ENCODE measurements at places on chromosomes 3 and 15. TPM values are rescaled to one million over a fixed set of nuclear protein-coding genes. Genes with fewer than 3 reads are reported as not detected.

GRCh38 chr3:173396191-173397041 is 1.1 kb upstream of the NLGN1 start:
- DNase-seq: peak; percentile 26

PPP2R3A gene
- total RNA-seq: 105 TPM

DNA sequence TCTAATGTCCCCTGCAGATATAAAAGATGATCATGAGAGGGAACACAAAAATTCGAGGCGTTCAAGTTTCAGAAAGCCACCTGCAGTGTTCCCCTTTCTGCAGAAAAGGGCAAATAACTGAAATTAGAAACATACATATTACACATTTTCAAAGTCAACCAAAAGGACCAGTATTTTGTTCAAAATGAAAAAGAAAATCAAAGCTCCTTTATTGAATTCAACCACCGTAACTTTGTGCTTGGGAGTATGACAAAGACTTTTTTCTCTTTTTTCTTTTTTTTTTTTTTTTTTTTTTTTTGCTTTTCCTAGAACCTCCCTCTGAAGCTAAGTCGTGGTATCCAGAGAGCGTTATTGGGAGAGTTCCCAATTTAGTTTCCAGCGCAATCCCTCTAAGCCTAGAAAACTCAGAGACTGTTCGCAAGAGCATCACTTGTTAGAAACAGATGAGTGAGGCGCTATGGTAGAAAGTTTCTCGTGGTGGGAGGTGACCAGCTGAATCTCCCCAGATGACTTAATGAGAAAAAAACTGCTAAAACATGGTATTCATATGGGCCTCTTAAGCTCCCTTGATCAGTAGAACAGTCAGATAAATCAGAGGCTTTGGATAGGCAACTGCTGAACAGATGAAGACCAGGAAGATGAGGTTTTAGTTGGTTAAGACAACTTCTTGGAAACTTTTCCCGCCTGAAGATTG is 77.4 kb downstream of the MB21D2 start:
- no peak for DNase-seq

GRCh38 chr3:18900994-18901393 is 247.3 kb upstream of the KCNH8 start:
- no peak for DNase-seq

OR5H14 gene
- not detected for total RNA-seq

- no peak for DNase-seq
Observed at GRCh38 chr3:24616110-24616829, 121.6 kb upstream of the THRB start.

- no peak for DNase-seq
Observed at GRCh38 chr15:48370460-48370859, 39.2 kb downstream of the DUT start.

- DNase-seq: no peak
Observed at GRCh38 chr3:124282751-124283651, 291.1 kb upstream of the ROPN1 start.

GREM1 gene
- 0.52 TPM for total RNA-seq

ABI3BP gene
- total RNA-seq: 23.4 TPM

GRCh38 chr15:51312166-51313073 is 26.0 kb downstream of the CYP19A1 start:
- DNase-seq: no peak

PRSS50 gene
- 0.10 TPM for total RNA-seq

DNA sequence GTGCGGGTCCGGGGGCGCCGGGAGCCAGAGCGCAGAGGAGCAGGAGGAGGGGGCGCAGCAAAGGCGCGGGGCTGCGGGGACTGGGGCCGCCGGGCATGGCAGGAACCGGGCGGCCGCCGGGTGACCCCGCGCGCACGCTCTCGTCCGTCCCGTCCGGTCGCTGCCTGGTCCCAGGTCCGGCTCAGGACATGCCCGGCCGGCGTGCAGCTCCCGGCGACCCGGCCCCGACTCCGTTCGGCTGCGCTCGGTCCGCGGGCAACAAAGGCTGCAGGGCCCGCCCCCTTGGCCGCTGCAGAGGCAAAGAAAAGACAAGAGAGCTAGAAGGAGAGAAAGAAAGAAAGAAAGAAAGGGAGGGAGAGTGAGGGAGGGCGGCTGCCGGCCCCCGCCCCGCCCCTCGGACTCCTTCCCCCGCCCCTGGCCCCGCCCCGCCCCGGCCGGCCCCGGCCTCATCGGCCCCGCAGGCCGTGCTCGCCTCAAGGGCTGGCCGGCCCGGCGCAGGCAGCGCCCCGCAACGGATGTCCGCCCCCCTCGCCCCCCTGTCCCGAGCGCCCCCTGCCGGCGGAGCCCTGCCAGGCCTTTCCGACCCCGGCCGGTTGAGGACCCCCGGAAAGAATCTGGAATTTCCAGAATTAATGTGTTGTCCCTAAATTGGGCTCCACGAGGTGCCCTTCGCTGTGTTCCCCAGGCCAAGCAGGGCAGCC is at the start of gene ADAMTS7:
Gene ADAMTS7, minus strand, starts transcription at position 341 of the 701 bp plus-strand sequence. Its CDS starts 244 bp downstream, at position 97.
- peak; percentile 91 for DNase-seq

CFAP161 gene
- 0.94 TPM for total RNA-seq

DNA sequence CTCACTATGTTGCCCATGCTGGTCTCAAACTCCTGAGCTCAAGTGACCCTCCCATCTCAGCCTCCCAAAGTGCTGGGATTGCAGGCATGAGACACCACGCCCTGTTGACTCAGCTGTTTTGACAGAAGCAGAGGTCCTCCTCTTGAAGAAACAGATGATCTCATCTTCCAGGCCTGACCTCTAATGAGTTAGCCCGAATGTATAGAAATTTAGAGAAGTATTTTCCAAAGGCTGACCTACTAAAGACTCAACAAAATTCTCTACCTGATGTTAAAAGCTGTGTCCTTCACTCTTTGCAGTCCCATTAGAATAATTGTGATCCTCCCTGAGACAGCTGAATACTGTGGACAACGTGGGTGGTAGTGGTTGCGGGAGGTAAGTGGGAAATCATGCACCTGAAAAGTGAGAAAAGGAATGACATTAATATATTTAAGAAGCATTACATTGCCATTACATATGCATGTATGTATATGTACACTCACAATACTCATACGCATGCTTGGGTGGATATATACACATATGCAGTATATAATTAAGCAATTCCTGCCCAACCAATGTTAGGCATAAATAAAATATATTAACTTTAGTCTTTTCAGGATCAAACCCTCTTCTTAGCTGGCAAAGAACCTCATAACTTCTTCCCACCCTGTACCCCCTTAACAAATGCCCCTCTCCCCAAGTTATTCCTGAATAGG is 204.6 kb upstream of the NR2F2 start:
- DNase-seq: no peak

DNA sequence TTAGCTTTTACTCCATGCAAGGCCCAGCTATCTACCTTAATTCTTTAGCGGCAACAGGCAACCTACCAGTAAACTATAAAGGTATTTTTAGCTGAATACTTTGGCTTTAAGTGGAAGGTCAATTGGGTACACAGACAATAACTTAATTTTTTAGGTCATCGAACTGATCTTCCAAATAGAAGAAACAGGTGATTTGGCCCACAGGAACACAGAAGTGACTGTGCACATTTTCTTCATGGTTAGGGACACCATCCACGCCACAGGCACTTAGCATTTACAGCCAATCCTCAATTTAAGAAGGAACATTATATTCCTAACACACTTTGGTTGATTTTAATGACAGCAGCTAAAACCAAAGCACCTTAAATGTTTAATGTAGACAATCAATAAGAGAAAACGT is 1.9 kb downstream of the ARPP19 start:
- DNase-seq: no peak

- DNase-seq: no peak
Observed at GRCh38 chr15:71567173-71567572, 243.2 kb upstream of the NR2E3 start.

GRCh38 chr3:36600404-36600803 is 163.9 kb downstream of the DCLK3 start:
- no peak for DNase-seq

GRCh38 chr3:71989165-71989564 is 204.2 kb upstream of the PROK2 start:
- DNase-seq: no peak

LINGO1 gene
- total RNA-seq: 1.7 TPM

- DNase-seq: no peak
Observed at GRCh38 chr3:196604548-196604947, 34.9 kb upstream of the NRROS start.

GRCh38 chr3:111924283-111924682 is 54.5 kb upstream of the ABHD10 start:
- peak; percentile 76 for DNase-seq

DNA sequence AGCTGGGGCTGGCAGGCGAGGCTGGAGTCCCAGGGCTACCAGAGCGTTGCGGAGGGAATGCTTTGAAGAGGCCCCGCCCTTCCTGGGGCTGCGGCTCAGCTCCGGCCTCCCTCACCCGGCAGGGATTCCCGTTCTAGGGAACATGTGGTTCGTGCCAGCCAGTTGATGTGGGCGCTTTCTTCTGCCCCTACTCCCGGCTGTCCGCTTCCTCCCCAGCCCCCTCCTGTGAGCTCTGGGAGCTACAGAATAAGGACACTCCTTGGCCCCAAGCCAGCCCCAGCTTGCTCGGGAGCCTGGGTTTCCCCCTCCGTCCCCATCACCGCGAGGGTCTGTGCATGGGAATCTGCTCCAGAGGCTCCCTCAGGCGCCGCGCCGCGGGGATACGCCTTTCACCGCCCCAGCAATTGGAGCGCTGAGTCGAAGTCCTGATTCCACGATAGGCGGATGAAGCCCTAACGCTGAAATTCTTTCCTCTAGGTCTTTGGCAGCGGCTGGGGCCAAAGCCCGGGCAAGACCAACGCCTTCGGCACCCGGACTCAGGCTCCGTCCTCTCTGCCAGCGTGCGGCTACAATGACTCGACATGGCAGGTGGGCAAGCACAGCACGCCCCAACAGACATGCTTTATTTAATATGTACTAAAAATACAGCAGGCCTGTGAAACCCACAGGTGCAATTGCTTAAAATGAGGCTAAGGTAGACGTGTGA is 69.5 kb downstream of the KLF15 start:
- DNase-seq: peak; percentile 82

DNA sequence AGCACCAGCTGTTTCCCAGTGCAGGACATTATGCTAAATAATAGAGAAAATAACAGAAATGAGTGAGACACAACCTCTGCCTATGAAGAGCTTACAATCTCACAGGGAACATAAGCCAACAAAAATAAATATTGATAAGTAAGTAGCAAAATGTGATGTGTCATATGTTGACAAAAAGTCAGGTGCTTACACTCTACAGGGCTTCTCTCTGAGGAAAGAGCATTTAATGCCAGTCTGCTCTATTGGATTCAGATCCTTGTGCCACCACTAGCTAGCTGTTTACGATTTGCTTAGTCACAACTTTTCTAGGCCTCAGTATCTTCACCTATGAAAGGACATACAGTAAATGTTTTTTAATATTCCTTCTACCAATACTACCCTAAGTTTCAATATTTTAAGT is 500.9 kb upstream of the NAALADL2 start:
- no peak for DNase-seq

DNA sequence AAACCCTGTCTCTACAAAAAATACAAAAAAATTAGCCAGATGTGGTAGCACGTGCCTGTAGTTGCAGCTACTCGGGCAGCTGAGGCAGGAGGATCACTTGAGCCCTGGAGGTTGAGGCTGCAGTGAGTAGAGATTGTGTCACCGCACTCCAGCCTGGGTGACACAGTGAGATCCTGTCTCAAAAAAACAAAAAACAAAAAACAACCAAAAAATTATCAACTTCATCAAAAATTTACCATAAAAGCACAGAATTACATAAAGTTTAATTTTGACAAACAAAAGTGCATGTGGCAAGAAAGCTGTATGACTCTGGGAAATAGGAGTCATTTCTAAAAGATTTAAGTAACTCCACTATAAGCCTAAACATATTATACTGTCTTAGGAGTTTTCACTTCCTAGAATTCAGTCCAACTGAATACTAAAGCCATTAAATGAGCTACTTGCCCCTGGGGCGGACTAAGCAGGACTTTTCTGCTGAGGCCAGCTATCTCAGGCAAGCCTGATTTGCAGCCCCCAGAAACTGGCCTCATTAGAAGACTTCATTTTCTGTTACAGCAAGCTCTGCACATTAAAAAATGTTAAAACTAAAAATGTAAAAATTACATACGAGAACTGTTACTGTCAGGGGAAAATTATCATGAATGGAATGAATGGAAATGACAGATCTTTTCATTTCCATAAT is 23.0 kb downstream of the HSPBAP1 start:
- DNase-seq: no peak

GRCh38 chr3:108475220-108475782 is 35.1 kb downstream of the MYH15 start:
- DNase-seq: no peak

Measured in left ventricle myocardium superior (tissue), 1 donor.